ENCODE measurements at places on chromosomes 2 and 18.

DNA sequence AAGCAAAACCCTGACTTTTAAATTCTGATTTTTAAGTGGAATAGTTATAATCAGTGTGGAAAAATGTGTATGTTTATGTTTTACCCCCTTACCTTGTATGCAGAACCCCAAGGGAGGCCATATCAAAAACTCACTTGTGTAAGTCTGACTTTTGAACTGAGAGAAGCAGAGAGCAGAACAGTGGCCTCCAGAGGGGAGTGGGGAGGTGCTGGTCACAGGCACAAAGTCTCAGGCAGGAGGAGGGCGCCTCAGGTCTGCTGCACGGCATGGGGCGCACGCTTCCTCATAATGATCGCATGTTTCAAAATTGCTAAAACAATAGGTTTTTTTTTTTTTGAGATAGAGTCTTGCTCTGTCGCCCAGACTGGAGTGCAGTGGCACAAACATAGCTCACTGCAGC lies 127.8 kb downstream of the TPO start:
- DNase-seq = no peak

GRCh38 chr2:165952741-165953211 lies 800 bp downstream of the TTC21B start:
- no peak for DNase-seq

DNA sequence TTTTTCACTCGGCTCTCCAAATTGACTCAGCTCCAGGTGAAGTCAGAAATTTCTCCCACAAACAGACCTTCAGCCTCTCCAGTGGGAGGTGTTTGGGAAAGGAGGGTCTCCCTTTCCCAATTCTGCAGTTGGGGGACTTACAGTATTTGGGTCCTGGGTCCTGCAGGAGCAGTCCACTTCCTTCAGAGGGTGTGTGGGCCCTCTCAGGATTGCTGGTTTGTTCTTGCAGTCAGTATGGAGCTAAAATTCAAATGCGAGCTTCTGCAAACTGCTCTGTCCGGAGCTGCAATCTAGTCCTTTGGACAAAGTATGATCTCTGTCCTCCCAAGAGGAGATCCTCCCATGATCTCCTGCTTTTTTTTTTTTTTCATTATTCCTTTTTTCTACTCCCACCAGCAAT lies 87.9 kb upstream of the MSTN start:
- no peak for DNase-seq

- DNase-seq = no peak
Observed at GRCh38 chr2:144415386-144415785, 104.5 kb downstream of the ZEB2 start.

DNA sequence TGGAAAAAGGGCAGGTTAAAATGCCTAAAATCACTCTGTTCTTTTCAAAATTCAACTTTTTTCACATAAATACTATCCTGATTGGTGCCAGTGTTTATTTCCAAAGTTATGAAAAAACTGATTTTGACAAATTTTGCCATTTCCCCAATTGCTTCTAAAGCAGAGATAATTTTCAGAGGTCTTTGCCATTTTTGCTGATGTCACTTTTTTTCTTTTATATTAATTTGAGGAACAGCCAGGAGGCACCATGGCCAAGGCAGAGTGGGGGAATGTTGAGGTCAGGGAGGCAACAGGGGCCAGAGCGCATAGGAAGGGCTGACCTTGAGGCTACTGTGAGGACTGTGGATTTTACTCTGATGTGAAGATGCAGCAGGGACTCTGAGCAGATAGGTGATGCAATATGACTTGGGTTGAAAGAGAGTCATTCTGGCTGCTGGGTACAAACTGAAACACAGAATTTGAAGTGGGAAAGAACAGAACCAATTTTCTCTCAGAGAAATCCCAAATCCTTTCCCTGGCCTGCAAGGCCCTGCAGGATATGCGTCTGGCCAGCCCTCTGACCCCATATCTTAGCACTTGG lies 75.1 kb upstream of the LDAH start:
- DNase-seq = no peak

Data from cortex of kidney (tissue), 1 donor.